Right cardiac atrium (tissue), 5 donors: ENCODE measurements at places on chromosomes 16 and 17.

GRCh38 chr16:87829988-87830672 is 39.2 kb downstream of the SLC7A5 start:
- no peak for DNase-seq

DNA sequence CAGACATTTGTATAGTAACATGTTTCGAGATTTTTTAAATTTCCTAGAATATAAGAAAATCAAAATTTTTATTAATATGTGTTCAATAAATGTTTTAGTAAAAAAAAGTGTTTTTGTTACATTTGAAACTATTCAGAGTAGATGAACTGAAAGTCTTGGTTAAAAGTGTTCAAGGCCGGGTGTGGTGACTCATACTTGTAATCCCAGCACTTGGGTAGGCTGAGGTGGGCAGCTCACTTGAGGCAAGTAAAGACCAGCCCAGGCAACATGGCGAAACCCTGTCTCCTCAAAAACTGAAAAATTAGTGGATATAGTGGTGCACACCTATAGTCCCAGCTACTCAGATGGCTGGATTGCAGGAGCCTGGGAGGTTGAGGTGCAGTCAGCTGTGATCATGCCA is 16.8 kb upstream of the PHKG2 start:
- no peak for DNase-seq

DNA sequence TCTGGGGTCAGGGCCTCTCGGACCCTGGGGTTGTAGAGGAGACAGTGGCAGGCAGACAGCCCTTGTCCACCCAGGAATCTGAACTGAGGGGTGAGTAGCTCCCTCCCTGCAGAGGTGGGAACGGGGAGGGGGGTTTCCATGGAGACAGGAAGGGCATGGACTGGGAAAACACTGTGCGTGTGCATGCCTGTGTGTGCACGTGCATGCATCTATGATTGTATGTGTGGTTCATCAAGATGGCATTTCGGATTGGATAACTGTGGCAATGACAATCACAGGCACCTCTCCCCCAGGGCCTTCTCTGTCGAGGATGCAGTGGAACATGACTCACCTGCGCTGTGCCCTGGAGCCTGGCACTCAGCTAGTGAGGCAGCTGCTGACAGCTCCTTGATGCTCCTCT is 6.1 kb upstream of the CD300C start:
- no peak for DNase-seq

- DNase-seq = peak; percentile 82
Observed at GRCh38 chr17:38867179-38867967, 2.5 kb upstream of the LASP1 start.
